ENCODE measurements at places on chromosomes 6 and 20.
A peak's percentile ranks its signal among the peaks of the same experiment; 100 is the strongest.

DNA sequence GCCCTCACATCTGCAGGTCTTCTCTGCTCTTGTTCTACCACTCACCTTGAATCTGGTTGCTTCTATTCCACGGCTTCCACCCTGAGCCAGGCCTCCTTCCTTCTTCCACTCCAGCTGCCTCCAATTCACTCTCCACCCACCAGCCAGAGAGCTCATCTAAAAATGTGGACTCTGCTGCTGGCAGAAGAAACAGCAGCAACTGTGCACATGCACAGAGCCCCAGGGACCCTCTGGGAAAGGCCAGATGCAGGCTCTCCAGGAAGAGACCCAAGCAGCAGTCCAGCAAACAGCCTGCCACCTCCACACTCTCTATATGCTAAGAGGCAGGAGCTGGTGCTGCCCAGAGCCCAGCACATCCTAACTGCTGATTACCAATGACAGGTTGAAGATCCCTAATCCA is 162.6 kb upstream of the TOP1 start:
- DNase-seq = no peak

DNA sequence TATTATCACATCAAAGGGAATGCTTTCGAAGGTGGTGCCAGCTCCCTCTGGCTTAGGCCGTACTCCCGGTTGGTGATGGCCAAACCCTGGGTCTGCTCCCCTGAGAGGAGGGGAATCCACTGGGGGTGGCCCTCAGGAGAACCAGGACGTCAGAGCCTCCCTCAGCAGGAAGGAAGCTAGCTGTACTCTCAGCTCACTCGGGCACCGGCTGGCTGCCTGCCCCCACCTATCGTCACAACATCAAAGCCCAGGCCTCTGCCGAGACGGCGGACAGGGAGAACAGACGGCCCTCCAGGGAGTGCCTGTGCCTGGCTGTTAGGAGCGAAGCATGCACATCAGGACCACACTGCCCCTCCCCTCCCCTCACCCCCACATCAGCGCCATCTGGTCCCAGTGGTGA is 9.2 kb upstream of the PGC start:
- DNase-seq = no peak

DNA sequence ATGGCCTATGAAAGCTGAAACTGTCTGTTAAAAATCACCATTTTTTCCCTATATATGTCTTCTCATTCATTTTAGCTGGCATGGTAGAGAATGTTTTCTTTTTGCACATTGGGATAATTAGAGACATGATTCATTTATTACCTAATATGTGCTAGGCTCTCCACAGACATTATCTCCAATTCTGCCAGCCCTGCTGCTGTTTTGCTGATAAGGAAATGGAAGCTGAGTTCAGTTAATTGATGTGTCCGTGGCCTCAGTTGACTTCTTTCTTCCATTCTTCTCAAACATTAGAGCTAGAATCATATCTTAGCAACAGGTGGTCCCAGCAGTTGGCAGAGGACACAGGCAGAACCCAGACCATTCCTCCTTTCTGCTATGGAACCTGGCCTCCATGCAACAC is 644.1 kb upstream of the CITED2 start:
- no peak for DNase-seq

DNA sequence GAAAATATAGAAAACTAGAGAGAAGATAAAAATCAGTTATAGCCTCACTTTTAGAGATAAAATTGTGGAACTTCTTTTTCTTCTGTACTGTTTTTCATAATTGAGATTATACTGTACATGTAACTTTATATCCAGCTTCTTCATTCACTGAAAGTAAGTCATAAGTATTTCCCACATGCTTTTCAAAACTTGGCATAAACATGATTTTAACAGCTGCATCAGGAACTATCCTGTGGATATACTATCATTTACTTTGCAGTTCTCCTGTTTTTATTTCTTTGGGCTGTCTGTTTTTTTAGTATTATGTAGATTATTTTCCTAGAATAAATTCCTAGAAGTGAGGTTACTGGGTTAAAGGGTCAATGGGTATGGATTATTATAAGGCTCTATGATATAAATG is 14.8 kb downstream of the DSTN start:
- DNase-seq = no peak

GRCh38 chr6:72783666-72784065 is 161.8 kb downstream of the KCNQ5 start:
- no peak for DNase-seq

GRCh38 chr6:41901882-41902519 is 6.8 kb upstream of the USP49 start:
- DNase-seq = peak; percentile 56

GRCh38 chr6:125807293-125807692 is 16.5 kb downstream of the NCOA7 start:
- no peak for DNase-seq

- DNase-seq = no peak
Measured at GRCh38 chr20:9038791-9039535, 29.9 kb upstream of the PLCB4 start.

- no peak for DNase-seq
Measured at GRCh38 chr6:118679327-118679901, 28.0 kb upstream of the CEP85L start.

DNA sequence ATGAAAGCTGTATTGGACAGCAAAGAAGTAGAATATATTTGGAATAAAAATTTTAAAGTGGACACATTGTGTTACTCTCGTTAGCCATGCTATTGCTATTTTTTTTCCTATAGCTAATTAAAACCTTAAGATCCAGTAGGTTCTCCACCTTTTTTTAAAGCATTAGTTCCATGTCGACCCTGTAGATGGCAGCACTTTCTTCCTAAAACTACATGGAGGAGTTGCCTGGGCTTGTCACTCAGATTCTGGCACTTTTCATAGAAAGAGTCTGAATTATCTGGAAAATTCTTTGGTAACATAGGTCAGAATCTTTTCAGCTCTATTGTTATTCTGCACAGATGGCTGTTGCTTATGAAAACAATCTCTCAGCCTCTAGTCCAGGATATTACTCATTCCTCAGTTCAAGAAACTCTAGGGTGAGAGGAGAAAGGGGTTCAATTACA is 42.0 kb upstream of the ESR1 start:
- no peak for DNase-seq

GRCh38 chr6:41655646-41656001 is 17.4 kb downstream of the MDFI start:
- no peak for DNase-seq

DNA sequence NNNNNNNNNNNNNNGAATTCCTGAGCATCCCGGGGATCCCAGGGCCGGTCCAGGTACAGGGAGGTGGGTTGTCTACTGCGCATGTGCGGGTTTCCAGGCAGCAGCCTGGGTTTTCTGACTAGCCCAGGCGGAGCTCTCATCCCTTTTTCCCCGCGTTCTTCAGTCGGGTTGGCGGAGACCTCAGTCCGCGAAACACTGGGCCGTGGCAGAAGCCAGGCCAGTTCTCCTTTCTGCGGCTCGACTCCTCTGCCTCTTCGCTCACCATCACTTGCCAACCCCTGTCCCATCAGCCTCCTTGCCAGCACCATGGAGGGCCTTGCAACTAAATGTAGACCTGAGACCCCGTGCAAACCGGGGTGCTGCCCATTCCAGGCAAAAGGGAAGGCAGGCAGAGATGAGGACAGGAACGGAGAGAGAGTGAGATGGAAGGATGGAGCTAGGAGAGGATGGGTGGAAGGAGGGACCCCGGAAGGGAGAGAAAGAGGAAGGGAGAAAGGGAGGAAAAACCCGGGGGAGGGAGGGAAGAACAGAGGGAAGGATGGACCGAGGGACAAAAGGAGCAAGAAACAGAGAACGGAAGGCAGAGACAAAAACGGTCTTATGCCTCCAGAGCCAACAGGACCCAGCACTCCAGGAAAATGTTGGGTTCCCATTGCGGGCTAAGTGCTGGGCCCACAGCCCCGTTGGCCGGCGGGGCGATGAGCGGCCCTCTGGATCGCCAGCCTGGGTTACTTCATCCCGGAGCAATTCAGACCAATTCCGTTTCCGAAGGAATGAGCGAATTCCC is 445.4 kb upstream of the DEFB115 start:
- no peak for DNase-seq

GRCh38 chr20:50416269-50417022 is 93.7 kb upstream of the PTPN1 start:
- no peak for DNase-seq

- no peak for DNase-seq
Measured at GRCh38 chr20:62832951-62833391, 16.1 kb downstream of the COL9A3 start.

- no peak for DNase-seq
Measured at GRCh38 chr20:53815509-53815908, 221.9 kb upstream of the ZNF217 start.

- DNase-seq = no peak
Measured at GRCh38 chr6:8059129-8059528, 5.1 kb downstream of the BLOC1S5 start.

DNA sequence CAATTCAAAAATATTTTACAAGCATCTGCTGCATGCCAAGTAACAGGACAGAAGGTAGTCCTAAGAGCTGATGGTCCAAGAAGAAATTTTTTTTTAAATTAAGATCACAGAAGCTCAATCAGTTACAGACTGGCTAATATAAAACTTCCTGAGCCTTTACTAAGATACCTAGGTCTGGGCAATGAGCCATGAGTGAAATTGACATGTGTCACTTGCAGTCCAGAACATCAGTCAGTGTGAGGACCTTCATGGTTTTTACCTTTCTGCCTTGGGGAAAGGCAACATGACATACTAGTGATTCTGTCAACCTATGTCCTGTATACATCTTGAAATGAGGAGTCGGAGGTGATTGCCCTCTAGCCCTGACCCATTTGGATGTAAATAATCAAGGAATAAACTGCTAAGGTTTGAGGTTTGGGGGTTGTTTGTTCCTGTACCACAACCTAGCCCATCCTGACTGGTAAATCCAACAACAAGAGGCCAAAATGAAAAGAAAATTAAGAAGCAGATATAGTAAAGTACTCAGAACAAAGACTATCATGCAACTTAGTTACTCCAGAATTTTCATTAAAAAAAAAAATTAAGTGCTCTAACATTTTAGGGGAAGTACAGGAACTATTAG is 70.0 kb downstream of the CNKSR3 start:
- DNase-seq = no peak

- DNase-seq = no peak
Measured at GRCh38 chr6:37288247-37288646, 30.3 kb upstream of the TMEM217 start.

DNA sequence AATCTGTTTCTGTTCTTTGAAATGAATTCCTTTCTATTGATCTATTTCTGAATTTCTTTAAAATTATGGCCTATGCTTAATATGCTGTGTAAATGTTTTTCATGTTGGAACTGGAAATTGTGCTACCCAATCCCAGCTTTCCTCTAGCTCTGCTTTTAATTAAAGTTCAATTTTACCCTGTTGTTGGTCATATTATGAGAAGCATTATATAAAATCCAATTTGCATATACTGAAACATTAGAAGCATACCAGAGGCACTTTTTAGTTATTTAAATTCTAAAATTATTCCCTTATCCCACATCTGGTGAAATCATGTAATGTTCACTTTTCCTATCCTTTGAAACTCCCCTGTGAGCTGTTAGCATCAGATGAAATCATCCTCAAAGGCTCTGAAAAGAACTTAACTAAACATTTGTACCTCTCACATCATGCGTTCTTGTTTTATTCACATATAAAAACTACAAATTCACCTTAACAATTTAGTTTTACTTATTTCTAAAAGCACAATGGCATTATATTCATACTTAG is 160.6 kb upstream of the COL21A1 start:
- DNase-seq = no peak

DNA sequence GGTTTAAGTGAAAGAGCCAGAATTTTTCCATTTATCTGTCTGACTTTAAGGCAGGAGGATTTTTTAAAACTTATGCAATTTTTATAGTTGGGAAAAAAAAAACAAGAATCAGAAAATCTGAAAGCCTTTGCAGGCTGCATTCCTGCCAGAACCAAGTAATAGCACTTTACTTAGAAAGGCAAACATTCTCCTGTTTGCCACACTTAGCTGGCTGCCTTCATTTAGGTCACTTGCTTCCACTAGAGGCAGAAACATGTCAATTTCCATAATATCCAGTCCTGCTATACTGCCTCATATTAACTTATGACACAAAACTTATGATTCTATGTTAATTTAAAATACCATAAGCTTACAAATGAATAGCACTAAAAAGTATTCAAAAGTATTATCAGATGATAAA is 425.8 kb downstream of the FRK start:
- DNase-seq = no peak
